CD8-positive, alpha-beta memory T cell (primary cell): ENCODE measurements at places on chromosomes 4 and X. TPM values are rescaled to one million over a fixed set of nuclear protein-coding genes. Genes with fewer than 3 reads are reported as not detected.

The LUZP4 gene
- not detected for total RNA-seq

The PGAM4 gene
- total RNA-seq: 1.2 TPM

The TLR6 gene
- total RNA-seq: 1.2 TPM

The SULT1B1 gene
- total RNA-seq: 0.22 TPM

The ARAP2 gene
- 49.9 TPM for total RNA-seq

The NSG1 gene
- 15.1 TPM for total RNA-seq

The ADGRL3 gene
- not detected for total RNA-seq

The TMEM271 gene
- total RNA-seq: not detected

The SAGE1 gene
- not detected for total RNA-seq
